ENCODE measurements at places on chromosomes 3 and 15. TPM values are rescaled to one million over a fixed set of nuclear protein-coding genes. Genes with fewer than 3 reads are reported as not detected.
A peak's percentile ranks its signal among the peaks of the same experiment; 100 is the strongest.

Gene MCF2L2
- 11.1 TPM for total RNA-seq

Gene RARB
- total RNA-seq = 1.4 TPM

DNA sequence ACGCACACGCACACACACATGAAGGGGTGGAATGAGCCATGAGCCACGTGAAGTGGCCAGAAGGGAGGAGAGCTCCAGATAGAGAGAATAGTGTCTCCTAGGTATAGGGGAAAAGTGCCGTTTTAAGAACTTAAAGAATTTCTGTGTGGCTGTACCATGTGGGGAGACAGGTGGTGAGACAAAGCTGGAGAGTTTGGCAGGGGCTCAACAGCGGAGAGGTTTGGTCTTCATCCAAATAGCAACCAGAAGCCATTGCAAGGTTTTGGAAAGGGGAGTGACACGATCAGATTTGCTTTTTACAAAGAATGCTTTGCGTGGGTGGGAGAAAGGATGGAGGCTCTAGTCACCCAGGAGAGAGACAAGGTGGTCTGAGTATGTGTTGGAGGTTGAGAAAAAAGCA is 146.0 kb downstream of the IL20RB start:
- no peak for DNase-seq

Gene MYD88
- total RNA-seq = 3.1 TPM

GRCh38 chr3:12995389-12996180 is 77.6 kb downstream of the IQSEC1 start:
- DNase-seq = no peak

Gene LPCAT4
- 35.1 TPM for total RNA-seq

- peak; percentile 52 for DNase-seq
These were observed 116.1 kb downstream of the KLF13 start for GRCh38 chr15:31442699-31443111.

GRCh38 chr3:69309814-69310213 is 76.1 kb downstream of the FRMD4B start:
- peak; percentile 46 for DNase-seq

DNA sequence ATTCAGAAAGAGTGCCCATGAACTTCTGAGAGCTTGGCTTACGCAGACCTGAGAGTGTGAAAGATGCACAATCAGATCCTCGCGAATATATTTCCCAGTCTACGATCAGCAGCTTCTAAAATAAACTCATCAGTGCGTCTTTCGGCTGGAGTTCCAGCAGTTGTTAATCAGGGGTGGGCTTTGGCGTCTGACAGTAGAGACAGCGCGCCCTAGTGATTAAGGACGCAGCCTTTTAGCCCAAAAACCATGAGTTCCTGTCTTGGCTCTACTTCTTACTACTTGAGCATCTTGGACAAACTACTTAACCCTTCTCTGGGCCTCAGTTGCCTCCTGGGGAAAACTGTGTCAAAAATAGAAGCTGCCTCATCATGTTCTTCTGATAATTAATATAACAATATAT is 15.8 kb upstream of the ARRDC4 start:
- peak; percentile 14 for DNase-seq

Gene FEZF2
- total RNA-seq = 9.1 TPM
